ENCODE measurements at places on chromosomes 16 and 17.

DNA sequence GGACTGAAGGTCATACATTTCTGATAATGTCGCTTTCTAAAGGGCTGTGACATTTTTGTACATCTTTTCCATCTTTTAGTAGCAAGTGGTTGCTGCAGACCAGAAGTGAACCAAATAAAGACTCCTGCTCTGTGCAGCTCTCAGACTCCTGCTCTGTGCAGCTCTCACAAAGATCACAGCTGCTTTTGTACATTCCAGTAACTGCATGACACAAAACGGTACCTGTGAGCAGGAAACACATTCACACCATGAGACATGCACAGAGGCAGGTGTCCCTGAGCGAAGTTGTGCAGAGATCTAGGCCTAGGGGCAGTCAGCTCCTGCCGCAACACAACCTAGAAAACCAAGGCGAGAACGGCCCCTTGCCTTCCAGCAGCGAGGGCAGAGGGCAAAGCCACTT lies 67.5 kb downstream of the KLHDC4 start:
- no peak for DNase-seq

GRCh38 chr17:40528692-40529417 lies 27.4 kb upstream of the TNS4 start:
- no peak for DNase-seq

DNA sequence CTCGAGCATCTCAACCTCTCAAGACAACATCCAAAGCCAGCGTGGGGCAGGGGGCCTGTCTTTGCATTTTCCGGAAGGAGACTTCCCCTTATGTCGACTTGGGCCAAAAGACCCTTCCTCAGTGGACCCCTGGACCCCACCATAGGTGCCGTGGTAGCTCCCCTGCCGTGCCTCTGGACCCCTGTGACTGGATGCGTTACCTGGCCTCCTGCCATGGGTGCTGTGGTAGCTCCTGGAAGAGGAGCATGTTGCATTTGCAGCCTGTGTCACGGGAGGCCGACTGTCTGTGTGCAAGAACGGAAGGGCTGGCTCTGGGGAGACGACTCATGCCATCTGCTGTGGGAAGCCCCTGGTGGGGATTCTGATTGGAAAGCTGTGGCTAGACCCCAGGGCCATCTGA lies 130.1 kb downstream of the FOXL1 start:
- DNase-seq, result no peak

- DNase-seq, result peak; percentile 39
Observed at GRCh38 chr16:20849589-20850390, 43.5 kb downstream of the REXO5 start.

GRCh38 chr17:68169840-68170239 lies 78.0 kb upstream of the AMZ2 start:
- no peak for DNase-seq

- DNase-seq, result no peak
Observed at GRCh38 chr16:17343028-17343427, 127.7 kb downstream of the XYLT1 start.

DNA sequence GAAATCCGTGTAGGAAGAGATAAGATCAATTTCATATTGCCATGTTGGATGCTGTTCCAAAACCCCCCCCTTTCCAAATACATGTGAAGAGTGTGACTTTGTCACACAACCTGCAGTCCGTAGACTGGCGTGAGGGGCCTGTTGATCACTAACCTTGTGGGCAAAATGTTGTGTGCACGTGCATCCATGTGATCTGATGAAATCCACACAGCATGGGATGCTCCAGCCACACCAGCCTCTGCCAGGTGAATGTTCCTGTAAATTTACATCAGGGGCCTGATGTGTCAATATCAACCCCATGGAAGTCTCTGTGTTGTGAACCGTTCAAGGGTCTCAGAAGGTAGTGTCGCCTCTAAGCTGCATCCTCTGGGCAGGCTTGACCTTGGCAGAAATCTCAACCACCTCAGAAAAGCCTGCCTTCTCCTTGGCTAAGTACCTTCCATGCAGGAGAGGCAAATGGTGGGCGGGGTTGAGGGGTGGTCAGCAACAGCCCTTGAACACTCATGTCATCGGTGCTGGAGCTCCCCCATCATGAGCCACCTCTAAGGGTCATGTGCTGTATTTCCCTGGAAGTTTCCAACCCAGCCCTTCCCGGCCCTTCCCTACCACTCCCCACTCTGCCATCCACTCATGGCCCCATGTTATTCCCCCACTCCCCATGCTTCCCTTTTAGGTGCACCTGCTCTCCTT lies 78.2 kb upstream of the DNAH17 start:
- no peak for DNase-seq

GRCh38 chr17:79968116-79968515 lies 67.6 kb downstream of the TBC1D16 start:
- no peak for DNase-seq

- DNase-seq, result no peak
Observed at GRCh38 chr17:20938988-20939615, 103.7 kb downstream of the USP22 start.

DNA sequence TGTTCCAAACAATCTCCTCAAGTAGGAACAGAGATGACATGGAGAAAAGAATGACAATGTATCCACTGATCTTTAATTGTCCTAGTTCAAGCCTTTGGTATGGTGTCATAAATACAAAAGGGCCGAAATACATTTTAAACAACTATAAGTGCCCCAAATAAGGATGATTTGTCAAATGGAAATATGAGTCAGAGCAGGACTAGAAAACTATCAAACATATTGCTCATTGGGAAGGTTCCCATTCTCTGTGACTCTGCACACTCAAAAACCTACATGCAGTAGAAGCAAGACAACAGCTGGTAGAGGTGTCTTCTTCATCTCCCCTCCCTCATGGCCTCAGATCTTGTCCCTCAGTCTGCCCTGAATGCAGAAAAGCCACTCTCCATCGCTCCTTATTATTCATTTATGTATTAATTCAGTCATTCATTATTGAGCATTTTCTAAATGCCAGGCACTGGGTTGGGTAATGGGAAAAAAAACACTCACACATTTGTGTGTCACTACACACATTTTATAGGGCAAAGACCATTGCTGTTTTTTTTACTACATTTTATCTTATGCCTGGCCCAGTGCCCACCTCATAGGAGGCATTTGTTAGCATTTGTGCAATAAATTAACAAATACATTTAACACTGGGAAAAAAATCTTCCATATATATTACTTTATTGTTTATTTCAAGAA lies 10.1 kb downstream of the CA10 start:
- DNase-seq, result no peak

DNA sequence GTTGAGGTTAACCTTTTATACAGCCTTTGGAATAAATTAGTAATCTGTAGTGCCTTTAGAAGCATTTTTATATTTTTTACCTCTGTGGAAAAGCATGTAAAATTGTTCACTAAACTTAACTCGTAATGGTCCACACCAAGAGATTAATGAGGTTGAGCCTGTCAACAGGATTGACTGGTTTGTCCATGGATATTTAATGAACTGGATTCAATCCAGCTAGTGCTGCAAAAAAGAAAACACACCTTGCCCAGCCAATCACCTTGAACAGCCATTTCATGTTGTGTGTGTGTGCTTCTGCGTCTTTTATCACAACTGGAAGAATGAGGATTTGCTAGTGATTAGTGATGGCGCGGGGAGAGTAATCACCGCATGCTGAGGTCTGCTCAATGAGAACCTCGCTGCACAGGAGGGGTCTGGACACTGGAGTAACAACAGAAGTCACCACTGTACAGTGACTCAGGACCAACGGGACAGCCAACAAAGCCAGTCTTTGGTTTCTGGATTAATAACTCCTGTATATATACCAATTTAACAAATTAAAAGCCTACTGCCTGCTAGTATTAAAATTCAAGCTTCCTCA lies 33.7 kb downstream of the LITAFD start:
- DNase-seq, result no peak

GRCh38 chr17:4998732-4999429 lies 1.1 kb downstream of the KIF1C start:
- no peak for DNase-seq

GRCh38 chr16:59047114-59047513 lies 313.0 kb upstream of the GOT2 start:
- no peak for DNase-seq

- no peak for DNase-seq
Observed at GRCh38 chr17:78393575-78393974, 15.1 kb downstream of the PGS1 start.

GRCh38 chr17:14301279-14302090 lies 604 bp downstream of the HS3ST3B1 start:
- no peak for DNase-seq

GRCh38 chr17:46881015-46881414 lies 29.6 kb downstream of the WNT9B start:
- no peak for DNase-seq

GRCh38 chr17:6843241-6843880 lies 11.8 kb upstream of the TEKT1 start:
- DNase-seq, result no peak

DNA sequence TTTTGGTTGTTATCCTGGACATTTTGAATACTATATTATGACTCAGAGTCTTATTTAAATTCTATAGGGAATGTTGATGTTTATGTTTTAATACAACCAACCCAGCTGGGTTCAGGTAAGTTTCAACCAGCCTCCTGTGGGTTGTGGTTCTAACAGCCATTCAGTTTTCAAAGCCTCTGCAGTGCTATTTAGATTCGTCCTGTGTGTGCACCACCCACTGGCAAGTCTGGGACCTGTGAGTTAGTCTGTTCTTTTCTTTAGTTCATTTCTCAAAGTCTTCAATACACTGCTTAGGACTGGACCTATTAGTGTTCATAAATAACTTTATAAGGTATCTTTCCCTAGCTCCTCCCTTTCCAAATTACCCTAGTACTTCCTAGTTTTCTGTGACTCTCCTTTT lies 170.6 kb downstream of the TMEM132E start:
- DNase-seq, result no peak

DNA sequence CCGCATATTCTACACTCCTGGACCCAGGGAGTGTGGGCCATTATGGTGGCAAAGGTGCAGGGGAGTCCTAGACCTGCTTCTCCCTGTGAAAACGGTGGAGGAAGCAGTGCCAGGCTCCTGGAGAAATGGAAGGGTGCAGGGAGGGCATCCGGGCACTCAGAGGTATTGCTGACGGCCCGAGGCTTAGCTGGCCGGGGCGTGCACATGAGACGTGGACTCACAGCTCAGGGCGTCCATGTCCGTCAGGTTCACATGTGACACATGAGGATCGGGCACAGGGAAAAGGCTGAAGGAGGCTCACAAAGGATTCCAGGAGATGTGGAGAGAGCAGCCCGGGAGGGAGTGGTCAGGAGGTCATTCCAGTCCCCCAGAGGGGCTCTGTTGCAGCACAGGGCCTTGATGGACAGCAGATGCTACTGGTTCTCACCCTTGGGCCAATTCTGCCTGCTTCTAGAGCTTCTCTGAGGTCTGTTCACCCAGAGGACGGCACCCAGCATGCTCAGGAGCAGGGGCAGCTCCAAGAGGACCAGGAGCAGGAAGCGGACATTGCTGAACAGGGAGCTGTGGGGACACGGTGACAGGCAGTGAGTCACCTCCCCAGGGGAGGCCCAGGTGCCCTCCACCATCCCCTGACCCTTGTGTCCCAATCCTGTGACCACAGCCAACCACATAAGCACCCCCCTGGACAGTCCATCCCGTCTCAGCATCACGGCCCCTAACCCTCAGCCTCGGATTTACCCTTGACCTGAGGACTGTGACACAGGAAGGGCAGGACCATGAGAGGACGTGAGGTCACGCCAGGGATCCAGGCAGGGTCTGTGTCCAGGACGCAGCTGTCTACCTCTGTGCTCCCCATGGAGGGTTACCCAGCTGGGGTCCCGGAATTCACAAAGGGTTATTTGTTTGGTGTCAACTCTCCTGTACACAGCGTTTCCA lies 4.5 kb downstream of the CD300C start:
- DNase-seq, result no peak

- DNase-seq, result peak; percentile 20
Observed at GRCh38 chr16:15650698-15651171, 690 bp downstream of the NDE1 start.
